NCI-H446 (cell line): ENCODE measurements at places on chromosomes 2 and 18.

- DNase-seq, result no peak
Observed at GRCh38 chr2:241417626-241418025, 61.5 kb downstream of the FARP2 start.

DNA sequence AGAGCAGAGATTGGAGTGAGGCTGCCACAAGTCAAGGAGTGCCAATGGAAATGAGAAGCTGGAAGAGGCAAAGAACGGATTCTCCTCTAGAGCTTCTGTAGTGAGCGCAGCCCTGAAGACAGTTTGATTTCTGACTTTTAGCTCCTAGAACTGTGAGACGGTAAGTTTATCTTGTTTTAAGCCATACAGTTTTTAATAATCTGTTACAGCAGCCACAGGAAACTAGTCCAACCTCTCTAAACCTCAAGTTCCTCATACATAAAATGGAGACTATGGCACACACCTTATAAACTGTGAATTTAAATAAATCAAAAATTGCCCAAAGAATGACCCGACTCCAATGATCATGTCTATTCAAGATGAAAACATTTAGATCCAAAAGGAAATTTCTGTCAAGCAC, 596.5 kb downstream of the BCL11A start:
- no peak for DNase-seq

GRCh38 chr2:120390381-120391055, 44.6 kb downstream of the INHBB start:
- DNase-seq, result no peak

DNA sequence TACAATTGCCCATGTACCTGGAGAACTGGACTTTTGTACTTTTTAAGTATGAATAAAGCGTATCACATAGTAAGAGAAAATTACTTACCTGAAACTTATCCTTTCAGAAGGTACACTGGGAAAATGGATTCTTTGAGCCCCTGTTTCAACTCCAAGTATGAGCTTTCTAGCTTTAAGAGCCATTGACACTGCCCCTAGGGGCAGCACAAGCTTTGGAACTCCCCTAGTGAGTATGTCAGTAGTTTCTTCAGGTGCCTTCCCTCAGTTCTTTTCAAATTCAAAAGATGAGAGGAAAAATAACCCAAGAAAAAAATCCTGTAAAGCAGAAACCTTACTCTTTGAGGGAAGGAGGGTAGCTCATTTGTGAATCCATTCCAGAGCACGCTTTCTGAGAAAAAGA, 124.1 kb downstream of the MEMO1 start:
- no peak for DNase-seq

DNA sequence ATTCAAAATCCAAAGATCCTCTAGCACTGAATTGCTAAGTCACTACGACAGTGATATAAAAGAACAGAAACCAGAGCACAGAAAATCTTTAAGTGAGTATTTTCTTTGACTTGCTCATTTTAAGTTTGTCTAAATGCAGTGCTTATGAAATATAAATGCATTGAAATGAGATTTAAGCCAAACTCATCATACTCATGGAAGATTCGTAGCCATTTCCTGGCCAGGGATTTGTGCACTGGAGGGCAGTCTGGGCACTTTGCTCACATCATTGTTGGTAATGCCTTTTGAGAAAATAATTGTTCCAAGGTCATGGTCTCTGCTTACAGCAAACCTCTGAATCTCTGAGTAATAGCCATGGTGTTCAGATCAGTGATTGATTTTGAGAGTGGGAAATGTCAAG, 307.7 kb downstream of the ARHGAP15 start:
- no peak for DNase-seq

DNA sequence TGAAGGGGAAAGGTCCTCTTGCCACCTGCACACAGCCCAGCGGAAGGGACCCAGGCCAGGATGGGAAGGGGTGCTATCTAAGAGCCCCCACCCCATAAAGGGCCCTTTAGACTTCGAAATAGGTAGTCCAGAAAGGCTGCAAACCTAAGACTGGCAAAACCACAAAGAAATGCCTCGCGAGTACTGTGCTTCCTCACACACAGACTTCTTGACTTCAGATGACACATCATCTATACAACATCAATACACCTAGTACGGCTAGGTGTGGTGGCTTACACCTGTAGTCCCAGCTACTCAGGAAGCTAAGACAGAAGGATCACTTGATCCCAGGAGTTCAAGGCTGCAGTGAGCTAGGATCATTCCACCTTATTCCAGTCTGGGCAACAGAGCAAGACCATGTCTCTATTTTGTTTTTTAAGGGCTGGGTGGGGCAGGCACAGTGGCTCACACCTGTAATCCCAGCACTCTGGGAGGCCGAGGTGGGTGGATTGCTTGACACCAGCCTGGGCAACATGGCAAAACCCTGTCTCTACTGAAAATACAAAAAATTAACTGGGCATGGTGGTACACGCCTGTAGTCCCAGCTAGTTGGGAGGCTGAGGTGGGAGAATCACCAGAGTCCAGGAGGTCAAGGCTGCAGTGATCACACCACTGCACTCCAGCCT, 125.8 kb downstream of the CABLES1 start:
- DNase-seq, result no peak

GRCh38 chr2:231866450-231866849, 59.7 kb downstream of the NPPC start:
- no peak for DNase-seq

GRCh38 chr2:19577723-19578122, 219.3 kb upstream of the OSR1 start:
- no peak for DNase-seq

DNA sequence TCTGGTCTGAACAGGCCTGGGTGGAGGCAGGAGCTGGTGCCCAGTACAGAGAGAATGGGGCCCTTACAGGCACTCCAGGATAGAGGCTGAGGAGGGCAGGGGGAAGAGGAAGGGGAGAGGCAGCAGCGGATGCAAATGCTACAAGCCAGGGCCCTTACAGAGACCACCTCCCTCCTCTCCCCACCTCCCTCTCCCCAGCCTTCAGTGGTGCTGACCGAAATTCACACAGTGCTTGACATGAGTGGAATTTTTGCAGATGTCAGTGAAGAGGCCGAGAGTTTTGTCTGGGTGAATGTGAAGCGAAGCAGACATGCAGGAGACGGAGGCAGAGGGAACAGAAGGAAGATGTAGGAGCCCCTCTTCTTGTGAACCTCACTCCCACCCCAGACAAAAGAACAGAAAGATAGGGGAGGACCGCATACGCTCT, 31.9 kb downstream of the CIB4 start:
- DNase-seq, result no peak

DNA sequence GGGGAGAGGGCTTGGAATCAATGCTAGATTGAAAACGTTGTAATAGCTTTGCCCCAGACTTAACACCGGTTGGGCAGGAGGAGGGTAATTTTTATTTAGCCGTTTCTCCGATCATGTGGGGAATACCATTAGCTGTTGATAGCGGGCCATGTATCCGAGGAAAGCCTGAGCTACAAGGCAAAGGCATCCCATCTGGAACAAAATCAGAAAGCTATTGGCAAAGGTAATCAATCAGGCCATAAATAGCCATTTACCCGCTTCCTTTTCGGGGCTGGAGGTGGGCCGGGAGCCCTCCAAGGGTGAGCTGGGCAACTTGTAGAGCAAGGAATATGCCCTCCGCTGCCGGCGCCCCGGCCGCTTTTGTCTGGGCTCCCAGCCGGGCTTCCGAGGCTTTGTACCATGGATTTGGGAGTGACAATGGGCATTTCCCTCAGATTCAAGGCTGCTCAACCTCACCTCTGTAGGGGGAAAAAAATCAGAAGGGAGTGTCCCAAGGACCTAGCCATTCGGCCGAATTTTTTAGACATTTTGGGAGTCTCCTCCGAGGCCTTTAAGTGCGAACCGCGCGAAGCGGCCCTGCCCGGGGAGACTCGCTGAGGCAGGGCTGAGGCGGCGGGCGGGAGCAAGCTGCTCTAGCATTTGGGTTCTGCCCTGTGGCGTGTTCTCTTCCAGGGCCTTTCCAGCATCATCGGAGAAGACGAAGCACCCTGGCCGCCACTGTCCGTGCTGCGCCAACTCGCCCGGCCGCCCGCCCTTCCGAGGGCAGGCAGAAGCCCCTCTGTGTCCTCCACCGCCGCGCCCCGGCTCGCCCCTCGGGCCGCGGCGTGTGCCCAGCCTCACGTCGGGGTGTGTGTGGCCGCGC, 1.1 kb upstream of the HOXD9 start:
- no peak for DNase-seq

DNA sequence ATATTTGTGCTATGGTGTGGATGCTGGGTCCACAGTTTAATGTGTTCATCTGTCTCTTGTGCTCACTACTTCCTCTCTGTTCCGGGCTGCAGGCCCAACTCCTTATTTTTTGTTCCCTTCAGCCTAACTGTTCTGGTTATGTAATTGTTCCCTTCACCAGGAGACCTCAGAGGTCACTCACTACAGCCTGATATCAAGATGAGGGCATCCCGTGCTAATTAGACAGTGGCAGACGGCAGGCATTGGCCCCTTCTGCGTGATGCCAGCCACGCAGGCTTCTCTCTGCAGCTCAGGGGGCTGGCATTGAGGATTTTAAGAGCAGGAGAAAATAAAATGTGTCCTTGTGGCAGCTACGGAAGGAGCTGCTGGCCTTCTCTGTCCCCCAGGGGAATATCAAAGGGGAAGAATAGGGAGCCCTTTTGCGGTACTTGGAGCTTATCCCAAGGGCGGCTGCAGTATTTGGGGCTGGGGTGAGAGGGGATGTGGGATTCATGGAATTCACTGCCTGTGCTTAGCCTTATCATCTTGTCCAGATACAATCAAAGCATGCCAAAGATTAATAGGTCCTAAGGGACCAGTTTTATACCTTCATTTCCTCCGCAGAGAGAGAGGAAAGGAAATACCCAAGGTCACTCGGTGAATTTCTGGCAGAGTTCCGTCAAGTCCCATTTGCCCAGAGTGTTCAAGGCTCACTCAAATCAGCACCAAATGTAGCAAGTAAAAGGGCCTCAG, 53.3 kb upstream of the TRIB2 start:
- no peak for DNase-seq

DNA sequence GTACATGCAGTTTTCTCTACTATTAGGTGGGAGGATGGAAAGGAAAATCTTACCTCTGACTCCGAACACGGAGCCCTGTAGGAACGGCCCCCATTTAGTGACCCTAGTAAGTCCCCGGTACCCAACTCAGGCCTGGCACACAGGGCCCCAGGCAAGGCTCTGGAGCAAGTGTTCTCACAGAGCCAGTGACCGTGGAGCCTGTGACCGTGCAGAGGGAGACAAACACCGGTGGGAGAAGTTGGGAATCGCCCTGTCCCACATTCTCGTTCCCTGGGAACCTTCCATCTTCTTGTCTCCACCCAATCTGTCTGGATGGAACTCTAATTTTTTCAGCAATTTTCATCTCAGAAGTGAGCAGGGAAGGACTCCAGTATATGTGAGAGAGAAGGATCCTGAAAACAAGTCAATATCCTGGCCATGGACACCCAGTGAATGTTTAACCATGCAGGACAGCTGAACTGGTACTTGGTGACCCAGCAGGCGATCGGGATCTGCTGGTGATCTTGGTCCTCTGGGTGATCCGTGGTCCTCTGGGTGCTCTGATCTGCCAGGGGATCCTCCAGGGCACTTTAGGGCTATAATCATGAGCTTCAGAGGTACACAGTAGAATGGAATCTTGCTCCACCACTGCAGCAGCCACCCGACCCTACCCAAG, 348.6 kb upstream of the ID2 start:
- DNase-seq, result no peak

GRCh38 chr2:98301469-98301868, 44.8 kb upstream of the CNGA3 start:
- no peak for DNase-seq
